ENCODE measurements at places on chromosomes 12 and 14.

DNA sequence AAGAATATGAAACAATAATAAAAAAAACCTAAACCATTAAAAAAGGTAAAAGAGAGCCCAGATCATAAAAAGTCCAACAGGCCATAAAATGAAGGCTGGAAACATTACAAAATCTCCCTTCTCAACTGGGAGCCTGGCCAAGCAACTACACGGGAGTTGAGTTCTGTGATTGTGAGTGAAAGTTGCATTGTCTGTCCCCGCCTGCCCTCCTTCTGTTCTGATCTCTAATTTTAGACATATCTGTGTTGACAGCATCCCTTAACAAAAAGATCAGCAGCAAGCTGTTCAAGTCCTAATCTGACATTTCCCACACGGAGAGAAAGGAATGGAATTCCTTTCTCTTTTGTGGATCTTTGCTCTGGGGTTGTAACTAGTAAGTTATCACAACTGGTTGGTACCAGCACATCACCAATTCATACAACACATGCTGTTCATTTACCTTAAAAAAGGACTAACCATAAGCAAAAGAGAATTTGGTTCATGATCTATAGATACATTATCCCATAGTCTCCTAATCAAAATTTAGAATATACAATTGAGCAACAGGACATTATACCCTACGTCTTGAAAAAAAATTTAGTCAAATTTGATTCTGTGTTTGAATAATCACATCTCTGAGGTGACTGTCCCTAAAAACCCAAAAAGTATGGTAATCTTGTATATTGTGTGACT is 205.1 kb upstream of the GZMB start:
- no peak for DNase-seq

- no peak for DNase-seq
Observed at GRCh38 chr12:42735861-42736361, 146.4 kb upstream of the PRICKLE1 start.

GRCh38 chr12:55830601-55831446 is 1.4 kb upstream of the DNAJC14 start:
- peak; percentile 57 for DNase-seq

DNA sequence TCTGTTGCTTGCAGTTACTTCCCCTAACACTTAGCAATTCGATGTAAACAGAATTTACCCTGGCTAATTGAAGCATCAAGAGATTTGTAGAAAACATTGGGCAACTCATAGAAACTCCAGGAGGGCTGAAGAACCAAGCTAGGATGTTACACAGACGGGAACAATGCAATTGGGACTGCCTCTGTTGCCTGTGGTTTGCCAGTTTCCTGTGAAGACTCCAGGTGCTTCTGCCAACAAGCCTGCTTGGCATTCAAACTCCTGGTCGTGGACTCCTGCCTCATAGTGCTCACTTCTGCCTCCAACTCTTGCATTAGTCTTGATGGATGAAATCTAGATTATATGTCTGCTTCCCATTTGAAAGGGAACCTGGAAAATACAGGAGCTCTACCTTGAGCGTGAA is 246.0 kb downstream of the BMP4 start:
- no peak for DNase-seq

- DNase-seq: no peak
Observed at GRCh38 chr12:117334855-117335587, 26.4 kb downstream of the NOS1 start.
